ENCODE measurements at places on chromosomes 3 and 15.

DNA sequence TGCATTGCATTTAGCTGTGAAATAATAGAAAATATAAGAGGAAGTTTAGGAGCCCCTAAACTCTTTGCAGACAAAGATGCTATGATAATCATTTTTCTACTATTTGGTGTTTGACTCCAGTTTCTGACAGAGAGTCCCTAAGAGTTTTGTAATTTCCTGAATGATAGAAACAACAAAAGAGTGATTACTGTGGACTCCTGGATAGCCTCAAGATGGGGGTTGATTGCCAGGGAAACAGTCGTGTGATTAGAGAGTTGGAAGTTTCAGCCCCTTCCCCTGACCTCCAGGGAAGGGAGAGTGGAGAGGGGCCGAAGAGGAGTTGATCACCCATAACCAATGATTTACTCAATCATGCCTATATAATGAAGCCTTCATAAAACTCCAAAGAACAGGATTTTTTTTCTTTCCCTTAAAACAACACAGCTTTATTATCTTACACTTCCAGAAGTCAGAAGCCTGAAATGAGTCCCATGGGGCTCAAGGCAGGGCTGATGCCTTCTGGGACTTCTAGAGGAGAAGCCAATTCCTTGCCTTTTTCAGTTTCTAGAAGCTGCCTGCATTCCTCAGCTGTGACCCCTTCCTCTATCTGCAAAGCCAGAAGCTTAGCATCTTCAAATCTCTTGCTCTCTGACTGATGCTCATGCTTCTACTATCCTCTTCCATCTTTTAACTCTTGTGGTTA, 292.3 kb upstream of the ZPLD1 start:
- DNase-seq = no peak

GRCh38 chr3:60759439-60759838, 491.8 kb downstream of the FHIT start:
- no peak for DNase-seq

DNA sequence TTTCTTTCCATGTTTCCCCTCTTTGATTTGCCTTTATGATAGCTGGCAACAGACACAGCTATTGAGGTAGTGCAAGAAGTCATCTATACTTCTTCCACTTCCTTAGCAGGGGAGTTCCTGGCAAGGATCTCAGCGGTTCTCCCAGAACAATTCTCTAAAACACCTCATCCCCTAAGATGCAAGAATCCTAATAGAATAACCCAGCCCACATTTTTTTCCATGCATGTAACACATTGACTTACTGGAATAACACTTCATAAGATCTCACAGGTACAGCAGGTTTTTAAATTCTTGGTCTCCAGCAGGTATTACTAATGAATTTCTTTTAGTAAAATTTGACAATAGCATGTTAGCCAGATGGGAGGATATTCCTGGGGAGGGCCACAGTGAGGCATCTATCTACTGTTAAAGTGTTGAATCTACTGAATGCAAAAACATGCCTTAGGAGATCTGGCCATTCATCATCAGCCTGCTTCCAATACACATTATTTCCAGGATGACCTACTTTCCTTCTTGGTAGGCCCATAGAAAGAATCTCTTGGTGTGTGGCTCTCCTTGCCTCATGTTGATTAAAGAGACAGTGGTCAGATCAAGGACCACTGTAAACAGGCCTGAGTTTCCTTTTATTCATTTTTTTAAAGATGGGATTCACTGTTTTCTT, 78.5 kb downstream of the RAD18 start:
- DNase-seq = no peak

DNA sequence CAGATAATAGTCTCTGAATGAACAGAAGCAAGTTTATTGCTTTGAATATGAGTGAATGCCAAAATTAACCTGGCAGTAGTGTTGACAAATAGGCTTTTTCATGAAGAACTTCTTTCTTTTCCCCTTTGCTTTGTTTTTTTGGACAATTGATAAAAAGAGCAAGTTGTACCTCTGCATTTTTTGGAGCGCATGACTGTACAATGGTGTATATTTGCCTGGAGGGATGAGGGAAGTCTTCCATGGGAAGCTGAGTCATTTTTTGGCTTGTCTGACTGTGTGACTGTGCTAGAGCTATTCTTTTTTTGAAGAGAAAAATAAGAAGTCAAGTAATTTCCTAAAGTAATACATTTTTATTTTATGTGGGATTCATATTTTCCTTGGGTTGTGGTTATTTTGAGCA, 186.9 kb downstream of the KLHL25 start:
- no peak for DNase-seq

DNA sequence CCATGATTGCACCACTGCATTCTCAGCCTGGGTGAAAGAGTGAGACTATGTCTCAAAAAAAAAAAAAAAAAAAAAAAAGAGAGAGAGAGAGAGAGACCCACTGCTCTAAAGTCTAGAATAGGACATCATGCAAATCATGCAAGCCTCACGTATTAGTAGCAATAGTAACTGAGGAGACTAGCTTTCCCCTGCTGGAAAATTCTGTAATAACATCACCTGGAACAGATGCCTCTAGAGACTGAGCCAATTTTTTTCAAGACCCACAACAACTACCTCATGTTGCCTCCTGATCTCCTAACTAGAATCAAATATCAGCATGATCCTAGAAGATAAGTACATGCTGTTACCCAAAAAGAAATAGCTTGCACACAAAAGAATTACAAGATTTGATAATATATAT, 461.9 kb downstream of the AGBL1 start:
- DNase-seq = no peak

- no peak for DNase-seq
Observed at GRCh38 chr3:69929019-69929418, 70.5 kb upstream of the SAMMSON start.

DNA sequence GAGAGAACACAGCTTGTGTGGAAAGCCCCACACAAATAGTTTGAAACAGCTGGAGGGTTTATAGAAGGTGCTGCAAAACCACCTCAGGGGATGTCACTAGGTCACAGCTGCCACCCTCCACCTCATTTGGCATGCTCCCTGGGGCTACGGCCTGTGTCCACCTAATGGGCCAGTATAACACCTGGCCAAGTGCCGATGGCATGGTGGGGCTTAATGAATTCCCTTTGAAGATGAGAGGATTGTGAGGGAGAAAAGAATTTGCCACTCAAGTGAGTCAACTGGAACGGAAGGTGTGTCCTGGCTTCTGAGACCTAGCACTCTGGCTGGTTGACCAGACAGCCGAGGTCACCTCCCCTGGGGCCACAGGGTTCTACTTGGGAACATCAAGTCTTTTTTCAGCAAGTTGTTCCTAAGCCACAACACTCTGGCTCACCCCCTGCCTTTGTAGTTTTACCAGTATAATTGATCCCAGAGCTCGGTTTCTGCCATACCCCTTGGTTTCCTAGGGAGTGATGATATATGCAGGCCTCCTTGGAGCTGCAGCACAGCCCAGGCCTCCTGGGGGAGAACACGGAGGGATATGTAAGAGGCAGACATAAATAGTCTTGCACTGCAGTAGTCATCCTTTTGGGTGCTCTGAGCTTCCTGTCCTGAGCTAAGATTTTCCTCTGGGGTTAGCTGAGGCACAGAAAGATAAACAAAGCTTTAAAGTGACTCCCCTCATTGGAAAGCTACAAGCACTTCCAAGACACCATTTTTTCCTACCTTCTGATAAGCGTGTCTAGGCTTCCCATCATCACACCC, 178.2 kb upstream of the LPP start:
- no peak for DNase-seq

All from stimulated activated CD4-positive, alpha-beta T cell treated with anti-CD3 and anti-CD28 coated beads, Interleukin-1b, Interleukin-23, amount 100 ng/mL, for 4 hours (primary cell).